ENCODE measurements at places on chromosomes 1 and 21.
A peak's percentile ranks its signal among the peaks of the same experiment; 100 is the strongest.

DNA sequence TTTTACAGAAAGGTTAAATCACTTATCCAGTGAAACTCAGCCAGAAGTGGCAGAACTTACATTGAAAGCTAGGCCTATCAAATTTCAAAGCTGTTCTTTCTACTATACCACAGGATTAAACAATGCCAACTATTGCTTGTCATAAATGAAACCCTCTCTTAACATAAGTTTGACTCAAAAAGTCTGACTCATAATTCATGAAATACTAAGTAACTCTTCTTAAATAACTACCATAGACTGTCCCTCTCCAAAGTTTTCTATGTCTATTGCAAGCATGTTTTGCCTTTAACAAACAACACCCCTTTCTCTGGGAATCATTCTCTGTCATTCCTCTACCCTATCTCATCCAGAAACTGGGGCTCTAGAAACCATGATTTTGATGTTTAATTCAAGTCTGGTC, 109.5 kb upstream of the UBE2U start:
- peak; percentile 67 for ATAC-seq

GRCh38 chr1:41427916-41428737, 56.4 kb downstream of the EDN2 start:
- no peak for ATAC-seq

- ATAC-seq, result no peak
Measured at GRCh38 chr1:151461694-151462093, 2.4 kb upstream of the POGZ start.

DNA sequence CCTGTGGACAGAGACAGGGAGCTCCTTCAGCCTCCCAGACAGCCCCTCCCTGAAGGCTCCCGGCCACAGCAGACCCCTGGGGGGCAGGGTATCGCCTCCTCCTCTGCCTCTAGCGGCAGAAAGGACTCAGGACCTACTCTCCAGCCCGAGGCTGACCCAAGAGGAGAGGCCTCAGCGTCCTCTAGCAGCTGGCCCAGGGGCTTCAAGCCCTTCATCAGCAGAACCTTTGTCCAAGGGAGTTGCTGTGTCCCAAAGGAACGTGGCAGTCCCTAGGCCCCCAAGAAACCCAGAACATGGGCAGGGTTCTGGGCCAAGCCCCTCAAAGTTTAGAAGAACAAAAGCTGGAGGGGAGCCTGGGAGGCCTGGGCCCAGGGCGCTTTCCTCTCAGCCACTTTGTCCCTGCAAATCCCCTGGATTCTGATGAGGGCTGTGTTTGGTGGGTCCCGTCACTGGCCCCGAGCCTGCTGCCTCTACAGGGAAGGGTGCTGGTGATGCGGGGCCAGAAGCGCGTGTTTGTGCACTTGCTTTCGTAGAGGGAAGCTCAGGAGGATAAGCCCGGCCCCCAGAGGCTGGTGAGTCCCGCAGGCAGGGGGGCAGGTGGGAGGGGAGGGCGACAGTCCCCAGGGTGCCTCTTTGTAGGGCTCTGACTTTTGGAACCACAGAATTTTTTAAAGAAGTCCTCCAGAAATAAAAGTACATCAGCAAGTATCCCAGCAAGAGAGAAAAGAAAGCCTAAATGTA, 13.3 kb downstream of the ITGB2 start:
- no peak for ATAC-seq

GRCh38 chr1:58786184-58786926, 2.5 kb upstream of the JUN start:
- ATAC-seq, result no peak
